ENCODE measurements at places on chromosomes 3 and 15.

DNA sequence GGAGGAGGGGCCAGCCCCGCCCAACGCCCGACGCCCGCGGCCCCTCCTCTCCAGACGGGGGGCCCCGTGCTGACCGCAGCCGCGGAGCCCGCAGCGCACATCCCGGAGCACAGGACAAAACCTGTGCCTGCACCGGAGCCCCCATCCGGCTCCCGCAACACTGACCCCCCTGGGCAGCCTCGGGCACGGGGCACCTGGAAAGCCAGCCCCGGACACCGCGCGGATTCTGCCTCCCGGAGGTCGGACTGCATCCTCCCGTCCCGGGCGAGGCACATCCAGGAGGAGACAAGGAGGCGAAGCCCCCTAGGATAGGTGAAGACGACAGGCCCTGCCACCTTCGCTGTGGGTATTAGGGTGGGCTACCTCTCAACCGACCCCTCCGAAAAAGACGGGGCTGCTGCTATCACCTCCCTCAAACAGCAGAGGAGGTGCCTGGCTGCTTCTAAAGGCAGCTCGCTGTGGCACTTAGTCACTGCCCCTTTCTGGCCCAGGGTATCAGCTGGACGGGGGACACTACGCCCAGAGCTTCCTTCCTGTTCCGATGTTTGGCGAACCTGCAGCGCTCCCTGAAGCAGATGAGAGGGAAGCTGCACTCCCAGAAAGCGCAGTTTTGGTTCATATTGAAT, 10.6 kb downstream of the XXYLT1 start:
- DNase-seq, result no peak

DNA sequence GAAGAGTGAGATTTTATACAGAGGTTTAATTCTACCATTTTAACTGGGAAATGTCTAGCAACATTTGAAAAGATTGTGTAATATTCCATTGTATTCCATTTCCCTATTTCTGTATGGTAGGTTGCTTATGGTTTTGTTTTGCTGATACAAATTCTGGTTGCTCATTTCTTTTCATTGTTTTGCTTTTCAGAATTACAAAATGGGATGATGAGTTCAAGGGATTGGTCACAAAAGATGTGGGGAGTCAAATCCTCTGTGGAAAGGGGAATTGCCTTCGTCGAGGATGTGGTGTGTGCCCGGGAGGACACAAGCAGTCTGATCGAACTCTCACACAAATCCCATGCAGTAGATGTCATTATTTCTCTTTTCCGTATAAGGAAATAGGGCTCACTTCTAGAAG, 18.3 kb downstream of the SLCO3A1 start:
- no peak for DNase-seq

DNA sequence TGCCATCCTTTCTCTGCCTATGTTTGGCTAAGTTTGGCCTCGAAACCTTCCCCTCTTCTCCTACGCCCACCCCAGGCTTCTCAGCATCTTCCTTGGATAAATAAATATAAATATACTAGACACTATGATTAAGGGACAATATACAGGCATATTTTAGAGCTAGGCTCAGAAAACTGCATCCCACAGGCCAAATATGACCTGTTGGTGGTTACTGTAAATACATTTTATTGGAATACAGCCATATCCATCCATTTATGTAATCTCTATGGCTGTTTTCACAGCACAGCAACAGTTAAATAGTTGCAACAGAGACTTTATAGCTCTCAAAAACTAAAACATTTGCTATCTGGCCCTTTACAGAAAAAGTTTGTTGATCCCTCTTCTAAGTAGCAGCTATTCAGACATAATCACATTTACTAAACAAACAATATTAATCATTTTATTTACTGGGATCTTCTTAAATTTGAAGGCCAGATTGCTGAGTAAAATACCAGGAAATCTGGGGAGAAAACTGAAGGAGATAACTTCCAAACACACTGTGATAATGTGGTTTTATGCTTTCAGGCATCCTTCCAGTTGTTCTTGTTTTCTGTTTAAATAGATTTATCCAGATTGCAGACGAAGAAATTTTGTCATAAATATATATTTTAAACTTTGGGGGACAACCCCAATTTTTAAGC, 269.7 kb upstream of the THRB start:
- no peak for DNase-seq

DNA sequence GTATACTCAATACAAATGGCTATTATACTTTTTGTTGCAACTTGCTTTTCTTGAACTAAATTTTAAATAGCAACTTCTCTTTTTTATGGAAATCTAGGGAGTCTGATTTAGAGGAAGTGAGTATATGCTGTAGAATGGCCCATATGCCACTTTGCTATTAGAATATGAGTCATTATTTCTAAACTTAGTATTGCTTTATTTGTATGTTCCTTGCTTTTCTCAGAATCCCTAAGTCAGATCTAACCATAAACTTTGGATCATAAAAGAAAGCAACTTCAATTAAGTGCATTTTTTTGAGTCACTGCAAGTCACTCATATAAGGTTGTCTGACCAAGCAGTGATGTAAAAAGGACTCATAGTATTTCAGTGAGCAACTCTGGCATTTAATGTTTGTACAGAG, 17.5 kb upstream of the SPTSSB start:
- DNase-seq, result no peak

DNA sequence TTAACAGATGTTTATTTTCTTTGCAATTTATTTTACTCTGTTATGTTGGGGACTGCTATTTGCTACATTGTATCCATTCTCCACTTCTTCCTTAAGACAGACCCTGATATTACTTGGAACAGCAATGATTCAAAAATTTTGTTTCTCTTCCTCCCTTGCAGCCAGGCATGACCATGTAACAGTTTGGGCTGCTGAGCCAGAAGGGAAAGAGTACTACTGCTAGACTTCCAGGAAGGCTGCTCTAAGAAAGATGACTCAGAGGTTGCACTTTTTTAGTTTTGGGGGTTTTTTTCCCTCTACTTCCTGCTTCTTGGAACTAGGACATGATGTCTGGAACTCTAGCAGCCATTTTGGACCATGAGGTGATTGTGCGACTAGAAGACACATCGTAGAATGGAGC, 10.3 kb downstream of the PRR20G start:
- no peak for DNase-seq

GRCh38 chr15:82808634-82809041, 790 bp upstream of the WHAMM start:
- no peak for DNase-seq

DNA sequence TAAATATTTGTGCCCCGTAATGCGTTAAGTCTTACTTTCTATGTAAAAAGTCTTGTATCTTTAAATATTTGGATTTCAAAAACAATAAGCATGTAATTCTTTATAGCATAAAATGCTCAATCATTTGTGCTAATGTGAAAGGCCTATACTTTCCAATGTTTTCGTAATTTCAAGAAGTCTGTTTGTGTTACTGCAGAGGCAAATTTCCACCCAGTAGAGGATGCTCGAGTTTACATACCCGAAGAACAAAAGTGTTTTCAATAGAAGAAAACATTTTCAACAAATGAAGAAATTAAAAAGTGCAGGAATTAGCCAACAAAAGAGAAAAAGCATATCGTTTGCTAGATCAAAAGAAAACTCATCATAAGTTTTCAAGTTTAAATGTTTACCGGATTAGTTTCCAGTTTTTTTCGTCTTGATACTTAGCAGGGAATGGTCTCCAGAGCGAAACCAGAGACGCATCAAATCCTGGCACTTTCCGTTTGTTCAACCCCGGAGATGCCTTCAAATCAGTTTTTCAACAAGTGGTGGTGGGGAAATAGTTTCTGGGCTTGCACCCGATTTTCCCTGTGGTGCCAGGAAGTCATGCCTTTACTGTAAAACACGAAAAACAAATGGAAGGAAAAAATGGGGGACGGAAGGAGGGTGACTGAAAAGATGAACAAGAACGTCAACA, 1.0 kb downstream of the CGGBP1 start:
- no peak for DNase-seq

GRCh38 chr3:48715174-48715800, 1.7 kb downstream of the IP6K2 start:
- DNase-seq, result no peak

DNA sequence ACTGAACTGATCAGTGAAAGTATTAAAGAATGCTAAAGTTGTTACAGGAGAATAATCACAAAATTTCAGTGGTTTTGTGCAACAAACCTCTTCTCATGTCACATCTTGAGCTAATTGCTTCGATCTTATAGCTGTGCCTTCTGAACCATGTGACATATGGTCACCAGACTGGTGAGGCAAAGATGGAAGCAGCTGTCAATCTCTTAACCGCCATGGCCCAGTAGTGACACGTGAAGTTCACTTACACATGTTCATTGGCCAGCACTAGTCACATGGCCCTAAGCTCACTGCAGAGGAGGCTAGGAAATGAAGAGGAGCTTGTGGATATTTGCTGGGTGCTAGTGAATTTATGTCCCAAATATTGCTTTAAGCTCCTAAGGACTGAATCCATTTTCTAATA, 32.5 kb downstream of the BOC start:
- DNase-seq, result no peak

DNA sequence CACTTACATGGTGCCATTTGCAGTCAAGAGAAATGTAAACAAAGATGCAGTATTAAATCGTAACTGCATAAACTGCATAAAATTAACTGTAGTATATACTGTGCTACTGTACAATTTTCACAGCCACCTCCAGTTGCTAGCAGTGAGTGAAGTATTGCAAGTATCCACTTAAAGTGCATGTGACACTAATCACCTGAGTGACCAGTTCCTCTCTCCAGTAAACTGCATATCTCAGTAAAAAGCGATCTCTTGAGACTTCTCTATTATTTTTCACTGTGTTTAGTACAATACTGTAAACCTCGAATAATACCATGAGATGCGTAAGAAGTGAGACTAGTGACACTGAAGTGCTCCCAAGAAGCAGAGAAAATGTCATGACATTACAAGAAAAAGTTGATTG, 111.7 kb upstream of the PLXND1 start:
- no peak for DNase-seq

GRCh38 chr15:69706353-69707097, 253.9 kb downstream of the RPLP1 start:
- DNase-seq, result no peak

DNA sequence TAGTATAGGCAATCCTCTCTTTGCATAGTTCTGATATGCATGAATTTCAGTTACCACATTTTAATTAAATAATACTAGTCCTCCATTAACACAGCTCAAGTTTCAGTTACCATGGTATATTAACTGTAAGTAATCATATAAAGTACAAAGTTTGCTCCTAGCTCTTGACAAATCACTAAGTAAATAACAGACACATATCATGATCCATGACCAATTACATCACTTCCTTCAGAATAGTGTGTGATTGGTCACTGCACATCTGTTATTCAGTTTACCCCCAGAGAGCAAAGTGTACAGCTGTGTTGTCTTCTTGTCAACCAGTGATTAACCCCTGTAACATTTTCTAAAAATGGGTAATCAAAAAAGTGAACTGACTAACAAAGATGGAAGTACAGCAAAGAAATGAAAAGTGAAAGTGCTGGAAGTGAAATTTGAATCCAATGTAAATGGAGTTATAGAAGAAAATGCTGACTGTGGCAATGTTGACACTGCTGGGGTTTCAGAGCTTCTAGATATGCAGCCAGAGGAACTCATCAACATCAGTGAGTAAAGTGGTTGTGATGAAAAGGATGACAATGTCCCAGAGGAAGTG, 30.2 kb upstream of the LEKR1 start:
- DNase-seq, result no peak

DNA sequence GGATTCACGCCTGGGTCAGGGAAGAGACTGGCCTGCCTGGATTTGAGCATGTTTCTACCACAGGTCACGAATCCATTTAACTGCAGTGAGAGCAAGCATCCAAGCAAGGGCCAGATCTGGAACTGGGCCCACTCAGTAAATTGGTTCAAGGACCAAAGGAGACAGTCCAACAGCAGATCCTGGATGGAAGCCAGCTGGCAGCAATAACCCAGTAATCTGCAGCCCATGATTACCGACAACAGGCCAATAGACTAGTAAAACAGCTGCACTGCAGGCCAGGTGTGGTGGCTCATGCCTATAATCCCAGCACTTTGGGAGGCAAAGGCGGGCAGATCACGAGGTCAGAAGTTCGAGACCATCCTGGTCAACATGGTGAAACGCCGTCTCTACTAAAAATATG, 11.8 kb downstream of the SAMD7 start:
- DNase-seq, result no peak

DNA sequence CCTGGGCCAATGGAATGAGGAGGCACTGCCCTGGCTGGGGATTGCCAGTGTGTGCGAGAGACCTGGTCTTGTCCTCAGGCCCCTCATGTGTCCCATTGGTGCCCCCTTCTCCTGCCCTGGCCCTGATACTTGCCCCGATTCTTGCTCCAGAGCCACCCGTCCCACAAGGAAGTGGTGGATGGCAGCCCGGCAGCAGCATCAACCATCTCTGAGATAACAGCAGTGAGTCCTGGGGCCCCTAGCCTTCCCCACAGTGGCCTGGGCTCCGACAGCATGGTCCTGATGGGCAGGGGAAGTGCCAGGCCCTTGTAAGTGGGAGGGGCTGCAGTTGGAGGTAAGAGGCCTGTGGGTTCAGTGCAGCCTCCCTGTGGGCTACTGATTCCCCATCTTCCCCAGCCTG, 15.4 kb downstream of the VILL start:
- no peak for DNase-seq

GRCh38 chr15:29942143-29942542, 119.9 kb upstream of the TJP1 start:
- DNase-seq, result no peak

GRCh38 chr15:58724466-58724865, 25.0 kb downstream of the ADAM10 start:
- DNase-seq, result no peak
